Natural killer cell (primary cell): ENCODE measurements at places on chromosomes 6 and 20. TPM values are rescaled to one million over a fixed set of nuclear protein-coding genes. Genes with fewer than 3 reads are reported as not detected.

DOK5 gene
- total RNA-seq = not detected

ME1 gene
- total RNA-seq = 0.14 TPM

SESN1 gene
- total RNA-seq = 106 TPM

DNA sequence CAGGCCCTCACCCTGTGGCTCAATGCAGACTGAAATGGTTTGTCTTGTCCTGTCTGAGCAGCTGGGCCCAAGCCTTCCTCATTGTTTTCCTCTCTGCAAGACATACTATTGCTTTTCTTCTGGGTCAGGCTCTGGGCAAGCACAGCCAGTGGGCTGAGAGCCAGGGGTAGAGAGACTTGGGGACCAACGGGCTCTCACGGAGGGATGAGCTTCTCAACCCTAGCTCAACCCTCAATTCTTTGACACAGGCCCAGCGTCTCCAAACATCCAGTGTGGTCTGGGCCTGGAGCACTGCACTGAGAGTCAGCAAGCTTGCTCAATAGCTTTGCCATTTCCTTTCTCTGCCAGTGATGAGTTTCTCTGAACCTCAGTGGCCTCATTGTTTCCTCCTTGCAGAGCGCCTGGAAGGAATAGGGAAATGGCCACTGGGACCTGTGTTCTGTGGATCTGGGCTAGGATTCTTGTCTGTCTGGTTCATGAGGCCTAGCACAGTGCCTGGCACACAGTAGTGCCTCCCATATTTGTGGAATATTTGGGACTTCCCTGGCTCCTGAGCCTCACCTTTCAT lies 9.3 kb downstream of the ANGPT4 start:
- H3K27me3 ChIP-seq = no peaks in the 10 kb centered on the region
- H3K36me3 ChIP-seq = no peaks in the 10 kb centered on the region
- H3K4me1 ChIP-seq = no peaks in the 10 kb centered on the region
- H3K4me3 ChIP-seq = no peak overlapping the region
- H3K27ac ChIP-seq = no peak overlapping the region

GRCh38 chr6:57117796-57118195 lies 27.8 kb downstream of the ZNF451 start:
- no peaks in the 10 kb centered on the region for H3K27me3 ChIP-seq
- no peak for DNase-seq
- H3K4me3 ChIP-seq = no peak overlapping the region
- H3K36me3 ChIP-seq = peaks cover 1% of the 10 kb centered on the region

- peaks cover 2% of the 10 kb centered on the region for H3K27me3 ChIP-seq
- H3K4me3 ChIP-seq = no peak overlapping the region
- no peak overlapping the region for H3K27ac ChIP-seq
Observed at GRCh38 chr6:45772886-45773495, 242.7 kb downstream of the CLIC5 start.

GRCh38 chr6:83431545-83432155 lies 799 bp upstream of the ME1 start:
- H3K27ac ChIP-seq = no peak overlapping the region
- peaks cover 13% of the 10 kb centered on the region for H3K4me1 ChIP-seq
- H3K4me3 ChIP-seq = peak overlapping the region; percentile 25

- H3K4me1 ChIP-seq = peaks cover 15% of the 10 kb centered on the region
- no peak overlapping the region for H3K27ac ChIP-seq
- DNase-seq = peak; percentile 14
- no peaks in the 10 kb centered on the region for H3K27me3 ChIP-seq
Observed at GRCh38 chr6:136251394-136251793, 1.3 kb upstream of the MTFR2 start.

- no peak overlapping the region for H3K4me3 ChIP-seq
- H3K4me1 ChIP-seq = peaks cover 6% of the 10 kb centered on the region
- no peak overlapping the region for H3K27ac ChIP-seq
- no peaks in the 10 kb centered on the region for H3K36me3 ChIP-seq
Observed at GRCh38 chr6:17716221-17716620, 9.5 kb upstream of the NUP153 start.

GRCh38 chr6:54493138-54493537 lies 184.9 kb downstream of the TINAG start:
- no peaks in the 10 kb centered on the region for H3K27me3 ChIP-seq
- H3K4me1 ChIP-seq = no peaks in the 10 kb centered on the region
- H3K36me3 ChIP-seq = no peaks in the 10 kb centered on the region
- no peak for DNase-seq

DNA sequence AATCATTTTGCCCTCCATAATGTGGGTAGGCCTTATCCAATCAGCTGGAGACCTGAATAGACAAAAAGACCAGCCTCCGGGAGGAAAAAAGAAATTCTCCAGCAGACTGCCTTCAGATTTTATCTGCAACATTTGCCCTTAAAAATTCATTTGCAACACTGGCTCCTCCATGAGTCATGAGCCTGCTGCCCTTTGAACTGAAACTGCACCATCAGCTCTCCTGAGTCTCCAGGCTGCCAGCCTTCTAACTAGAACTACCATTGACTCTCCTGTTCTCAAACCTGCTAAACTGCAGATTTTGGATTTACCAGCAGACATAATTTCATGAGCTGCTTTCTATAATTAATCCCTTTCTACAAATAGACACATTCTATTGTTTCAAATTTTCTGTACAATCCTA lies 223.9 kb upstream of the THEMIS start:
- H3K36me3 ChIP-seq = no peaks in the 10 kb centered on the region
- H3K27me3 ChIP-seq = no peaks in the 10 kb centered on the region
- no peak overlapping the region for H3K27ac ChIP-seq
- no peak for DNase-seq
- H3K4me3 ChIP-seq = no peak overlapping the region
- no peaks in the 10 kb centered on the region for H3K4me1 ChIP-seq

DNA sequence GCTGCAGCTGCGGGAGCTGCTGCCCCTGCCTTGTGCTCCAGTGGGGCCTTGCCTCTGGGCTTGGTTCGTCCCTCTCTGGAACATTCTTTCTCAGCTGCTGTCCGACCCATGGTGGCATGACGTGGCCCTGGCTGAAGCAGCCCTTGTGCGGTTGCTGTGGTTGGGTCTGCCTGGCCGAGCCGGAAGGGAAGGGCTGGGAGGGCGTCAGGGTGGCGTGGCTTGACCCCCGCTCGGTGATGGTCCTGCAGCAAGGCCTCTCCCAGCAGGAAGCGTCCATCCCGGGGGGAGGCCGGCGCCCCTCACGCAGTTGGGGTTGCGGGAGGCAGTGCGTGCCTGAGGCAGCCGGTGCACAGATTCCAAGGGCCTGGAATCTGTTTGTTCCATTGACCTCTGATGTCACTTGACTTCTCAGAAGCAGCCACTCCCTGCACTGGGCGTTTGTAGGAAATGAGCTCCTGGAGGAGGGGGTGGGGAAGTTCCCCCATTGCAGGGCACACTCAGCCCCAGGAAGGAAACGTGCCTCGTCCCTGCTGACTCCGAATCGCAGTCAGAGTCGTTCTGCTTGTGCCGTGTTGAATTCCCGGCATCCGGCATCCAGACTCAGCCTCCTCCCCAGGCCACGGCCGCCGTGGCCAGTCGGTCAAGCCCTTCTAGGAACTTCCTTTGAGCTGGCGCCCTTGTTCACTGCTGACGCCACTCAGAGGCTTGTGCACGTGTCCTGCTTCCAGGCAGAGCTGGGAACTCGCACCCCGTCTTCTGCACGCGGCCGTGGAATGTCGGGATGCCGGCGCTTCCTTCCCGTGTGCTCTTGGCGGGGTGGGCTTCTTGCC lies 9.7 kb upstream of the TNFRSF6B start:
- no peaks in the 10 kb centered on the region for H3K27me3 ChIP-seq
- no peak overlapping the region for H3K27ac ChIP-seq
- H3K36me3 ChIP-seq = no peaks in the 10 kb centered on the region
- DNase-seq = no peak
- peaks cover 24% of the 10 kb centered on the region for H3K4me1 ChIP-seq
- H3K4me3 ChIP-seq = no peak overlapping the region

DNA sequence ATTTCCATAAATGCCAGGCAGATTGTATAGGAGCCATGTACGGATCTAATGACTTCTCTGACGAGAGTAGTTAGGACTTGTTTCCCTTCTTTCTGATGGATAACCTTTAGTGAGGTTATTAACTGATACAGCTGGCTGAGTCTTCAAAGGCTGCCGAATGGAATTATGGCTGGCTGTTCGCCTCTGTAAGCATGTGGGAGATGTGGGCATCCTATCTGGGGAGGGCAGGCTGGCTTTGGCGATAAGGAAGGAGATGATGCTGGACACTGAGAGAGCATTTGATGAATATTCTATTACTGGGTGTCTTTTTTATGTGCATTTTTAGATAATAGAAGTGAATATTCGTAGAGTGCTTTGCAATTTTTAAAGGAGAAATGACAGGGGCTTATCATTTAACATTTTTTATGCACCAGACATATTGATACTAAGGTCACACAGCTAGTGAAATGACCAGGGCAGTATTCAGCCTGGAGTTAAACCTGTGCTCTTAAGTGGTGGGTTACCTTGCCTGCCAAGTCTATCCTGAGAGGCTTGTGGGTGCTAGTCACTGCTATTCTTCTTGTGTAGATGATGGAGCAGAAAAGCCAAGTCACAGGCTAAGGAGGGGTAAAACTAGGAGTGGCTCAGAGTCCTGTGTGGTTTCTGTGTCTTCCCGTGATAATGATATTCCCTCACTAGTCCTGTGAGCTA lies 3.1 kb downstream of the PBOV1 start:
- H3K27ac ChIP-seq = no peak overlapping the region
- DNase-seq = no peak
- peaks cover 2% of the 10 kb centered on the region for H3K27me3 ChIP-seq
- no peaks in the 10 kb centered on the region for H3K4me1 ChIP-seq

DNA sequence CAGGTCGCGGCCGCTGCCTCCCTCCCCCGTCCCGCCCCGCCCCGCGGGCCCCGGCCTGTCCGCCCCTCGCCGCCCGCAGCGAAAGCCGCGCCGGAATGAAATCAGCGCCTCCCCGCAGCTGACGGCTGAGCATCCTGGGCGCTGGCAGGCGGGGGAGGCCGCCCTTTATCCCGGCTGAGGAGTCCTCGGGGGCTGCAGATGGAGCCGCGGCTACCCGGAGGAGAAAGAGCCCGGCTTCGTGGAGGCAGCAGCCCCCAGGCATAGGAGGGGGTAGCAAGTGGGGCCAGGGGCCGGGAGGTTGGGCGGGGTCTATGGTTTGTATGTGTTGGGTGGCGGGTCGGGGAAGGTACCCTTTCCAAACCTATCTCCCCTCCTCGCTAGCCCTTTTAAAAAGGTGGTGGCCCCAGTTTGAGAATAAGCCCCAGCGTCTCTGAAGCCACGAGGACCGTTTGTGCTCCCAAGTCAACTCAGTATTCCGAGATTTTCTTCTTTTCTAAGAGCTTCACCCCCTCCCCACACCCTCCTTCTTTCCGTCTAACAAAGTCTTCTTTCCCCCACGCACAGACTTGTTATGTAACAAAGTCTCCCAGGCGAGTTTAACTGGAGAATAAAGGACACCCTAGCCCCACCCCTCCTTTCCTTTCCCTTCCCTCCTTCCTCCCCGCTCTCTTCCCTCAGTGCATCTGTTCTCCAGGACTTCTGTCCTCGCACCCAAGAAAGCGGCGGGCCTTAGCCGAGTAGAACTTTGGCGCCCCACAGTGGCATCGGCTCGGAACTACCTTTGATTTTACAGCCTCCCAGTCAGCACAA lies 11.0 kb downstream of the POU3F2 start:
- DNase-seq = peak; percentile 78
- H3K36me3 ChIP-seq = no peaks in the 10 kb centered on the region
- H3K4me1 ChIP-seq = peaks cover 29% of the 10 kb centered on the region
- H3K4me3 ChIP-seq = no peak overlapping the region
- peaks cover 82% of the 10 kb centered on the region for H3K27me3 ChIP-seq

DNA sequence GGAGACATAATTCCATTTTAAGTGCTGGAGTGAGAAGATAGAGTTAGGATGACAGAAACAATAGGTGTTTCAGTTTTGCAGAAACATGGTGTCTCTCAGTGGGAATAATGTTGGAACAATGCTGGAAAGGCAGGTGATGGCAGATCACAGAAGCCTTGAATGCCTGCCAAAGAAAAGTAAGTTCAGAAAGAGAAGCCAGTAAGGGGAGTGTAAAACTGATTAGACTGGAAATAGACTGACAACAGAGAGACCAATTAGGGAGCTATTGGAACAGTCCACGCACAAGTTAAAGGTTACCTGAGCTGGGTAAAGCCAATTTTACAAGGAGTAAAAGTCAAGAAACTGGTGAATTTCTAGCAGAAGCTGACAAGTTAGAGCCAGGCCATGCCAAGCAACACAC lies 142.9 kb downstream of the TFAP2A start:
- no peaks in the 10 kb centered on the region for H3K36me3 ChIP-seq
- H3K27ac ChIP-seq = no peak overlapping the region
- H3K4me1 ChIP-seq = no peaks in the 10 kb centered on the region
- H3K4me3 ChIP-seq = no peak overlapping the region
- no peaks in the 10 kb centered on the region for H3K27me3 ChIP-seq
- no peak for DNase-seq

DNA sequence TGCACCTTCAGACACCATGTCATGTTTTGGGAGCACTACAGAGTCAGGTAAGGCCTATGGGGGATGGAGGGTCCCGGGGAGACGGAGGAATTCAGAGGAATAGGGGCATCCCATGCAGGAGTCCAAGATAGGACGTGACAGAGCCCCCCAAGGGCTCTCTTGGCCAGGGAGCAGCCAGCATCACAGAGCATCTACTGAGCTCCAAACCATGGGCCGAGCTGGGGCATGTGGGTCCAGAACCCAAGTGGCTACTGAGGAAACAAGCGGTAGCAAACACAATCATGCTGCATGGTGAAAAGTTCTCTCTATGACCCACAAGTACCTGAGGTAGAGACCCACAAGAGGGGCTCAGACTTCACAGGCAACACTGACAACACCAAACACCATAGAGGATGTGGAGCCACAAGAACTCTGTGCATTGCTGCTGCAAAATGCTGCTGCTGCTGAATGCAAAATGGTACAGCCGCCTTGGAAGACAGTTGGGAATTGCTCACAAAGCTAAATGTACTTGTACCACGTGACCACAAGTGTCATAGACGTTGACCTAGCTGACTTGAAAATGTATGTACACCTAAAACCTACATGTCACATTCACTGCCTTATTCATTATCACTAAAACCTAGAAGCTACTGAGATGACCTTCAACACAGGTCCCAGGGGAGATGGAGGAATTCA lies 33.4 kb upstream of the MAS1L start:
- DNase-seq = no peak
- no peaks in the 10 kb centered on the region for H3K36me3 ChIP-seq
- no peaks in the 10 kb centered on the region for H3K4me1 ChIP-seq
- no peaks in the 10 kb centered on the region for H3K27me3 ChIP-seq
- no peak overlapping the region for H3K4me3 ChIP-seq

- no peak overlapping the region for H3K4me3 ChIP-seq
- no peaks in the 10 kb centered on the region for H3K4me1 ChIP-seq
- no peak overlapping the region for H3K27ac ChIP-seq
- no peaks in the 10 kb centered on the region for H3K27me3 ChIP-seq
- no peaks in the 10 kb centered on the region for H3K36me3 ChIP-seq
Observed at GRCh38 chr6:163501026-163501425, 86.5 kb downstream of the QKI start.

DNA sequence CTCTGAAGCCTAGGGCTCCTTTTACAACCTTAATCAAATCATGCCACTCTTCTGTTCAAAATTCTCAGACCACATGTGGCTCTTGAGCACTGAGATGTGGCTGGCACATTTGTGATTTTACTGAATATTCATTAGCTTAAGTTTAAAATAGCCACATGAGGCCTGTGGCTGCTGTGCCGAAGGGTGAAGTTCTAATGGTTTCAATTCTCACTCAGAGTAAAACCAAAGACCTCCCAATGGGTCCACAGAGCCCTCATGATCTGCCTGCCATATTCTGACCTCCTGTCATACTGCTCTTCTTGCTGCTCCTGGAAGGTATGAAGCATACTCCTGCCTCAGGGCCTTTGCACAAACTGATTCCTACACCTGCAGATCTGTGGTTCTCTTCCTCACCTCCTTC lies 7.8 kb upstream of the CST3 start:
- no peak overlapping the region for H3K27ac ChIP-seq
- peaks cover 7% of the 10 kb centered on the region for H3K4me1 ChIP-seq
- H3K4me3 ChIP-seq = no peak overlapping the region
- H3K27me3 ChIP-seq = no peaks in the 10 kb centered on the region
- no peaks in the 10 kb centered on the region for H3K36me3 ChIP-seq
